ENCODE measurements at places on chromosomes 11 and 22.

- DNase-seq, result no peak
These were observed 283.7 kb upstream of the ANO3 start for GRCh38 chr11:26048271-26048670.

DNA sequence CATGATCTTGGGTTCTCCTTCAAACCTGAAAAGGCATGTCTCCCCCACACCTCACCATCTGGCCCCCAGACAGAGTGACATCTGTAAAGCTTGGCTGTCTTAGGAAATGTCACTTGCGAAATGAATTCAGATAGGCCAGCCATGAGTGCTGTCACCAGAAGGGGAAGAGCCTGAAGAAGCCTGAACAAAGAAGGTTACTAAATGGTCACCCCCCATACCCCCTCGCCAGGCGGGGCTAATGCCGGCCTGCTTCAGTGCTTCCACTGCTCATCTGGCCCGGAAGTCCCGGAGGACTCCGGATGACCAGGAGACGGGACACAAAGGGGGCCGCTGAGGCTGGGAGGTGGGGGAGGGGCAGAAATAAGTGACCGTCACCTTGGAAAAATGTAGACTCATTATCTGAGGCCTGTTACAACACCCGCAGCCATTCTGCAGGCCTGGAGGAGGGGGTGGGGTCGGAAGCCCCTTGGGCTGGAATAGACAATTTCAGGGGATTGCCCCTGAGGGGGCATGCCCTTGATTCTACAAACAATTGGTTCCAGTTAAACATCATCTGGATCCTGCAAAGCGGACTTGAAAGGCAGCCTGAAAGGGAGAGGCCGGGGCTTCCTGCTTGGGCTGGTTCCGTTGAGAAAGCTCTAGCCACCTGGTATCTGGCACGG, 43.2 kb downstream of the NAT10 start:
- DNase-seq, result no peak

GRCh38 chr11:128172046-128172878, 415.1 kb downstream of the ETS1 start:
- peak; percentile 86 for DNase-seq

DNA sequence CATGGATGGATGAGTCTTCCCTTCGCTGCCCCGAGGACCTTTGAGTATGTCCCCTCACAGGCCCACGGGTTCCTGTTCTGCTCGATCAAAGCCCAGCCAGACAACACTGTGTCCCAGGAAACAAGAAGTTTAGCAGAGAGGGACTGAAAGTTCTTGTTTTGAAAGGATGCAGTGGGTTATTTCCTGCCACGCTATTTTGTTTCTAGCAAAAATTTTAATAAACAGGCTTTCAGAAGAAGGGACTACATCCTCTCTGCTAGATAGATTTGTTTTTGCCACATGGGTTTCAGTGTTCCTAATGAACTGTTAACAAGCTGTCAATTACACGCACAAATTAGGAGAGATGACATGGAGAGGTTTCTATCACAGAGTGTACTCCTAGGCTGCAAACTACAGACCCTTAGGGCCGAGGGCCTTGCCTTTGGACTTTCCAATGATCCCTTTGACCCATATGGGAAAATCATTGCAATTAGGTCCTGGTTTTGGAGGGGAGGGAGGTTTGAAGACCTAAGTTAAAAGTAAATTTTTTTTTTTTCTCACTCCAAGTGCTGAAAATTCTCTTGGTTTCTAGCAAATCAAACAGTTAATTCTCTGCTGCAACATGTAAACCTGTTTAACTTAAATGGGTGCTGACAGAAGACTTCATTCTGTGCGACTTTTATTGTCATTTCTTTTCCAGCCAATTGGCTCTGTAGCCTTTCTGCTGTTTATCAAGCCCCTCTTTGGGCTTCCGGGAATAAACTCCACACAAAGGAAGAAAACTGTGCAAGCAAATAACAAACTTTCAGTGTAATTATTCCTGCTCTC, 81.4 kb downstream of the RCN1 start:
- no peak for DNase-seq

DNA sequence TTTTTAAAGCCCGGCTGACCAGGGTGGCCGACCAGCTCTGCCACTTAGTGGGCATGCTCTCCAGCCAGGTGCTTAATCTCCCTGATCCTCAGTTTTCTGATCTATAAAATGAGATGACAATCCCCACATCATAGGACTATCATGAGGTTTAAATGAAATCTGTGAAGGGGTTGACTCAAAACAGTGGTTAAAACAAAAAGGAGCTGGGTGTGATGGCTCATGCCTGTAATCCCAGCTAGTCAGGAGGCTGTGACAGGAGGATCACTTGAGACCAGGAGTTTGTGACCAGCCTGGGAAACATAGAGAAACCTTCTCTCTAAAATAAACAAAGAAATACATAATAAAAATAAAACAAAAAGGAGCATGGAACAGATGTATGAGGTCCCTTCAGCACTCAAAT, 3.6 kb upstream of the C11orf86 start:
- DNase-seq, result no peak

DNA sequence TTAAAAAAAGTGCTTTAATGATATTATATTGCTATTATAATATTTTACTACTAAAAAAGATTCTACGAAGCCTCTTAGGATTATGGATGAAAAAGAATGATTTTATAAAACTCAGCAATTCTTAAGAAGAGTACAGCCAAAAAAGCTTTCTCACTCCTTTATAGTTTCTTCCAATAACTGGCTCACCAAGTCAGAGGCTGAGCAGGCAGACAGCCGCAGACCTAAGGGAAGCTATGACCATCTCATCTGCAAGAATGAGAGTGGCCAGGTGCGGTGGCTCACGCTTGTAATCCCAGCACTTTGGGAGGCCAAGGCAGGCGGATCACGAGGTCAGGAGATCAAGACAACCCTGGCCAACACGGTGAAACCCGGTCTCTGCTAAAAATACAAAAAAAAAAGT, 12.7 kb upstream of the EMID1 start:
- no peak for DNase-seq

GRCh38 chr11:117201658-117202305, 2.6 kb downstream of the TAGLN start:
- DNase-seq, result no peak

DNA sequence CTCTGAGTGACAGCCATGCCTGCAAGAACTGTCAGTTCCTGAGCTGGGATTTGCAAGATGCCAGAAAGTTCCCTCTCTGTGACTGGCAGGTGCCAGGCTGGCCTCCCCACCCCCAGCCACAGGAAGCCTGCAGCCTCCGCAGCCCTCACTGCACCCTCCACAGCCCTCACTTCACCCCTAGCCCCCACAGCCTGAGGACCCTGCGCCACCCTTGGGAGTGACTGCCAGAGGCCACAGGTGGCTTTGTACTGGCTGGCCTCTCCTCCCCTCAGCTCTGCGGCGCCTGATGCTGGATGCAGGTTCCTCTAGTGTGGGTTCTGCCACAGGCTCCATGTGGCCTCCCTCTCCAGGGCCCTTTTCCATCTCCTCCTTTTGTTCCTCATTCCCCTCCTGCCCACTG, 28.7 kb downstream of the MPPED1 start:
- DNase-seq, result no peak

DNA sequence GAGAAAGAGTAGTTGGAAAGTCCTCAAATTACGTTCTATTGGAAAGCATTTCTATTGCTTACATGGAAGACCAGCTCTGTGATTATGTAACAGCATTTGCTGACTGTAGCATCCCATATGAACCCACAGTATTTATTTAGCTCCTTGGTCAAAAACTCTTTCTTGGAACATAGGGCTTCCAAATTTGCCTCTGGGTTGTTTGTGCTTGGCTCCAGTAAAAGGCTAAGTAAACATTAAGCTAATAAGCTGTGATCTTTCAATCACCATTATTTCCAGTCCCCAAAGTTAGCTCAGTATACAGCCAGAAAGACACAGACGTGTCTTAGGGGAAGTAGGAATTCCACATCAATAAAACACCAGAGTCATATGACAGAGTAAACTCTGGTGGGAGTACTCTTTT, 668.8 kb downstream of the DLG2 start:
- DNase-seq, result no peak

DNA sequence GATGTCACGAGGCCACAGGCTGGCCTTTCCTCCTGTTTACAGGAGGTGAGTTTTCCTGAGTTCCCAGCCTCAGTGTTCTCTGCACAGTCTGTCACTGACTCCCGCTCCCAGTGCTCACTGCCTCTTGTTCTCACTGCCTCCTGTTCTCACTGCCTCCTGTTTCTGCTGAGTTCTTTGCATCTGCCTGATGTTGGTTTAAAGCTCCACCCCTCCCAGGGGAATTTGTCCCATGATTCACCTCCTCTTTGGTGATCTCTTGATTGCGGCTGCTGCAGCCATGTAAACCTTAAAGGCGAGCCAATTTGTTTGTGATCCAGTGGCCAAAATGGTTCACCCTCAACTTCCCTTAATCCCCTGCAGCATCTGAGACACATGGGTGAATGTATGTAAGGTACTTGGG, 6.0 kb upstream of the TUBA8 start:
- DNase-seq, result no peak

DNA sequence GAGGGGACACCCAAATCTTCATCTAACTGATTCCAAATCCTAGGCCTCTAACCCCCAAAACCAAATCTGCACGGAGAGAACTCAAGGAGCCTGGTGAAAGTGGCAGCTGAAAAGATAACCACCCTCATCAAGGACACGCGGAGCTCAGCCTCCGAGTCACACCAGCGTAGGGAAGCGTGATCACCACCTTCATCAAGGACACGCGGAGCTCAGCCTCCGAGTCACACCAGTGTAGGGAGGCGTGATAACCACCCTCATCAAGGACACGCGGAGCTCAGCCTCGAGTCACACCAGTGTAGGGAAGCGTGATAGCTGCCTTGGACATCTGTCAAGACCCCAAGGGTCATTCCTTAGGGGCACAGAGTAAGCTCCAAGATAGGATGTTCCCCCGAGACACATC, 29.3 kb upstream of the SYT8 start:
- no peak for DNase-seq

GRCh38 chr11:43997022-43997660, 50.6 kb upstream of the ACCSL start:
- DNase-seq, result no peak

DNA sequence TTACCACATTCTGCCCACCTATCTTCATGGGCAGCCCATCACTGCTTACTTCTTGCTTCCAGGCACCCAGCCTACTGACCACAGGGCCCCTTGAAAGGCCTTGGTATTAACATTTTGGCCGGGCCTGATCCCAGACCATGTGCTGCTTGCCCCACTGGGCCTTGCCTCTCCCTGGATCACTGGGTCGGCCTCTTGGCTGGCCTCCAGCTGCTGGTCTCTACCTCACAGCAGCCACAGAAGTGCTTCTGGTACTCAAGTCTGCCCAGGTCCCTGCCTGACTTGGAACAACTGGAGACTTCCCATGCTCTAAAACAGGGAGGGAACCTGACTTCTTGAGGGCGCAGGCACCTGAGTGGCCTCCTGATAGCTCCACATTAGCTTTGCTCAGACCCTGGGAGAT, 63.6 kb downstream of the THAP12 start:
- DNase-seq, result no peak

- DNase-seq, result no peak
These were observed 33.4 kb downstream of the ARFGAP2 start for GRCh38 chr11:47143322-47143721.

DNA sequence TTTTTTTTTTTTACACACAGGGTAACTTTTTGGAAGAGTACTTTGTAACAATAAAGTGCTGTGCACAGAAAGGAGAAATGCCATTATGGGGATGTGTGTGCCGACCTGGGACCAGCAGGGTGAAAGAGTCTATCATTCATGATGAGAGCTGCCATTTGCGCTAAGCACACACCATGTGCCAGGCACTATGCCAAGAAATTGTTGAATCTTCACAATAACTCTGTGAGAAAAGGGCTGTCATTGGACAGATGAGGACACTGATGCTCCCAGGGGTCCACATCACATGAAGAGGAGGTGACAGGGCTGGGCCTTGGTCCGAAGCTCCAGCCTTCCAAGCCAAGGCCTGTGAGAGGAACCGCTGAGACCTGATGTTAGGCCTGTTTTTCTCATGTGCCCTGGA, 5.6 kb downstream of the DUSP18 start:
- DNase-seq, result no peak

DNA sequence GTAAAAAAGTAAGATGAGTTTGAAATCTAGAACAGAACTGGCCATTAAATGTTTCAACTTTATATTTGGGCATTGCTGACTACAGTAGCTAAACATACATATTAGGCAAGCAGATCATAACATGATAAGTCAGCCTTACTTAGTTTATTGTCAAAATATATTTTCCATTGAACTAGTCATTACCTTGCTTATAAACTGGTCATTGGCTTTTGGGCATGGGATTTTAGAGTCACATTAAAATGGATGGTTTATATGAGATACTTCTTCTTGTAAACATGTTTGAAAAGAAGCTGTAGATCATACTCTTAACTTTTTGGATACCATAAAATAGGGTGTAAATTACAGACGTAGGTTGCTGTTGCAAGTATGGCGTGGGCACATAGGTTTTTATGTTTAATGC, 2.7 kb downstream of the HIPK3 start:
- DNase-seq, result no peak

DNA sequence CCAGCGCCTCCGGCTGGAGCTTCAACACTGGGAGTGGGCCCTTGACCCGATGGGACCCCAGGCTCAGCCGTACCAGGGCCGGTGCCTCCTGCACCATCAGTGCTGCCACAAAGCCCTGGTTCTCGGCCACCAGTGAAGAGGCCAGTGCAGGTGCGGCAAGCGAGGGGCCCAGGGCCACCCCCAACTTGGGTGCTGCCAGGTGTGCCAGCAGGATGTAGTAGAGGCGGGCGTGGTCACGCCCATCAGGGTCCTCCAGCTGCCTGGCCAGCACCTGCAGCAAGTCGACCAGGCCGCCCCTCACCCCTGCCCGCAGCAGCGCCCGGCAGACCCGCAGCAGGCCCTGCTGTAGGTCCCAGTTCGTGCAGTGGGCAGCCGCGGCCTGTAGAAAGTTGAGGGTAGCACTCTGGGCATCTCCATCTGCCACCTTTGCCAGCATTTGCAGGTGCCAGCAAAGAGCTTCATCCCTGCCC, 2.3 kb downstream of the AP5B1 start:
- no peak for DNase-seq

DNA sequence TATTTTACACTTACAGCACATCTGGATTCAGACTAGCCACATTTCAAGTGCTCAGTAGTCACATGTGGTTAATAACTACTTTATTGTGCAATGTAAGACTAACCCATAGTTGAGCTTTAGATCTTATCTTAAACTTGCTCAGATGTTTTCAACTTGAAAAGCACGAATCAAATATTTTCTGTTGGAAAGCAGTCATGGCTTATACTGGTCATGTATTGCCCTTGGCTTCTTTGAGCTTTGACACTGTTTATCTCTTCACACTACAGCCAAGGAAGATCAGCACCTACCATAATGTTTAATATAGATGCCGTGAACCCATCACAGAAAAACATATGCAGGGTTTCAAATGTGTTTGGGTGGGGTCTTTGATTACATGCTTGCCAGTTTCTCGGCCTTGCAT, 4.4 kb downstream of the RBX1 start:
- DNase-seq, result no peak

DNA sequence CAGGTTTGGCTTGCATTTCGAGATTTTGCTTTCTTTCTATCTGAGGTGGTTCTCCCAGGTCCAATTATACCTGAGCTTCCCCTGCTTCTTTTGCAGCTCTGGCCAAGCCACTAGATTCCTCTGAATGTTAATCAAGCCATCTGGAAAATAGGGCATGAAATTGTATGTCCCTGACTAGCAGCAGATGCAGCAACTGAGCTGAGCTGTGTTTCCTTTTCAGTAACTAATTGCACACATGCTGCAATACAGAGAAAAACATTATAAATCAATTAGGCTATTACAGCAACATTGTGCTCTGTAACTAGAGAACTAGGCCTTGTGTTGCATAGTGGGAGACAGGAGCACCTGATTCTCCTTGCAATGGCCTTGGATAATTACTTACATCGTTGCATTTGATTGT, 408.3 kb downstream of the ETS1 start:
- DNase-seq, result no peak

All from activated CD4-positive, alpha-beta T cell treated with anti-CD3 and anti-CD28 coated beads, Interleukin-2, amount 50 U/mL, for 4 hours (primary cell).